Jurkat, Clone E6-1 (cell line): ENCODE measurements at places on chromosomes 3 and 15.

GRCh38 chr3:172726380-172726779 is 15.5 kb upstream of the NCEH1 start:
- no peak for DNase-seq

GRCh38 chr15:51830276-51830806 is 888 bp downstream of the TMOD3 start:
- DNase-seq = peak; percentile 24

- DNase-seq = no peak
These were observed 406.0 kb downstream of the GAP43 start for GRCh38 chr3:116029266-116029665.

GRCh38 chr15:88725305-88726210 is 77.7 kb upstream of the ACAN start:
- no peak for DNase-seq
